Temporal lobe (tissue), 4 donors: ENCODE measurements at places on chromosomes 1 and 21. TPM values are rescaled to one million over a fixed set of nuclear protein-coding genes. Genes with fewer than 3 reads are reported as not detected.

RAP1A gene
- 25.3 TPM for total RNA-seq

TCEA3 gene
- 4.4 TPM for total RNA-seq

KMO gene
- total RNA-seq = 0.25 TPM

IQCC gene
- total RNA-seq = 2.5 TPM

CACNA1S gene
- under 0.01 TPM for total RNA-seq

PRELP gene
- 0.49 TPM for total RNA-seq

IFNLR1 gene
- total RNA-seq = under 0.01 TPM

TRIM17 gene
- 2.2 TPM for total RNA-seq

DDAH1 gene
- total RNA-seq = 59.5 TPM

TFF2 gene
- not detected for total RNA-seq
